ENCODE measurements at places on chromosomes 12 and 14.

GRCh38 chr12:31278424-31278823 lies 47.5 kb downstream of the SINHCAF start:
- no peak for DNase-seq

DNA sequence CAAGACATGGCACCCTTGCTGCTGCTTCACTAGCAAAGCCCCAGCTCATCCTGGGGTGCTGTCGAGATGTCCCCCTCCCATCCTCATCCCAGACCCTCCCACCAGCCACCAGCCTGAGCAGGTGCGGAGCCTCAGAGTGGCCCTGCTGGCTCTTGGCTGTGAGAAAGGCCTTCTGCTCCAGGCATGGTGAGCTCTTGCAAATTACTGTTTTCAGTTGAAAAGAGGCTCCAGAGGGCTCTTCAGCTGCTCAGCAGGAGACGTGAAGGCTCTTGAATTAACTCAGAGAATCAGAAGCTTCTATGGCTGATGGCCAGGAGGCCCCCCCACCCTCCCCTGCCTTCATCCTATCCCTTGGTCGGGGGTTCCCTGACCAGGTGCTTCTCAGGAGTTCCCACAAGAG lies 44.1 kb downstream of the WSCD2 start:
- DNase-seq = no peak

DNA sequence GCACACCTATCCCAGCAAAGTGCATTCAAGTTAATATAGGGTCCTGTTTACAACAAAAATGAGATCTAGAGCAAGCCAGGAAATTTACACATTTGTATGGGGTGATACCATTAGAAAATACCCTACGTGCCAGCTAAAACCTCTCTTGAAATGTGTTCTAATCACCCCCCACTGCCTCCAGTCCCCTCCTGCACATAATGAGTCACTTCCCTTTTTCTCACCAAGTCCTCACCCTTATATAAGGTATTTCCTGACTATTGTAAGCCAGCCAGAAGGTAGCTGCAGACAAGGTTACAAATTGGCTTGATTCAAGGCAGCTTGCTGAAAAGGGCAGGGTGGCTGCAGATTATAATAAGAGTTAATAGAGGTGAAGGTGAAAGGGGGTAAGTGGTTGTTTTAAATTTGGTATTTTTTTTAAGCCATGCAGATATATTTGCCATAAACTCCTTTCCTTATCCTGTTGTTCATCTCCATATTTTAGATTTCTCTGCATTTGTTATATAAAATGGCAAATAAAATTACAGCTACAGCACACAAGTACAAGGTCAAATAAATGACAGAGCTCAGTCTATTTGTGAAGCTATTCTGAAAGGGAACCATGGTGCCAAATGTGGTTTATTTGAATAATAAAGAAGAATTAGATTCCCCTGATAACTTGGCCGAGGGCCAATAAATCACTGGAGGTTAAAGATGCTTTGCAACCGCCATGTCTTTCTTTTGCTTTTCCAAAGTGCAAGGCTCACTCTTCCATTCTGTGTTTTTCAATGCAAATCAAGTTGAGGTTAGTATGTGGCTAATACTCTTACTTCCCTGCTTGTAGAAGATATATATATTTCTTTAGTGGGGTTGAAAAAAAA lies 385.9 kb downstream of the EGLN3 start:
- no peak for DNase-seq

DNA sequence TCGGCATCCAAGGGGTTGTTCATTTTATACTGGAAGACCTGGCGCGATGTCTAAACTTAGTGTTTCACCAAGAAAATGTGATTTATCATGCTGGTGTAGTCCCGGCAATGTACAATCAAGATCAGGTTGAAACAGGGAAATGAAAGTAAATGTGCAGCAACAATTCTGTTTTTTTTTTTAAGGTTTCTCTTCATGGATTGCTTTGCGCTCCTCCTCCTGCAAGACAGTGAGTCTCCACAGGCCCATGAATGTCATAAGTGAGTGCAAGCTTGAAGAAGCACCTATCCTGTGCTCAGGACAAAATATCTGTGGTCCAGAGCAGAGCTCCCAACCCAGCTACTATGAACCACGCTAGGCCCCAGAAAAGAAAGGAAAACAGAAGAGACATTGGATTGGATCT lies 143.4 kb downstream of the KCNK10 start:
- no peak for DNase-seq

GRCh38 chr12:53967421-53967925 lies 5.5 kb upstream of the HOXC11 start:
- DNase-seq = no peak
